ENCODE measurements at places on chromosomes 11 and 22. TPM values are rescaled to one million over a fixed set of nuclear protein-coding genes. Genes with fewer than 3 reads are reported as not detected.

The OR8G1 gene
- not detected for total RNA-seq

The RFPL1 gene
- not detected for total RNA-seq

The CD82 gene
- 451 TPM for total RNA-seq

The LYVE1 gene
- not detected for total RNA-seq

The GNAZ gene
- total RNA-seq, result 9.1 TPM

Measured in B cell (primary cell).